ENCODE measurements at places on chromosomes 12 and 14.
A peak's percentile ranks its signal among the peaks of the same experiment; 100 is the strongest.

DNA sequence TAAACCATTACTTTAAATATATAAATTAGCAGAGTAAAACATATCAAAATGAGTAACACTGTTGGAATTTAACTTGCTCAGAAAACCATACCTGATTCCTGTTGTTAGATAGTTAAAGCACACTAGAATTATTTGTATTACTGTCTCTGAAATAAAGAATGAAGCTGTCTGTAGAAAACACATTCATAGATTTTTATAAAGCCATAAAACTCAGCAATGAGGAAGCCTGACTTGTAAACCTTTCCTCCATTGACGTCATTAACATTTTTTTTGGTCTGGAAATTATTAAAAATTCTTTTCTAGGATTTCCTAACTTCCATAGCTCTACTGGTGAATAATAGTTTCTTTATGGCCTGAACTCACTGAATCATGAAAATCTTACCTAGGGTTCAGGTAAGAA lies 147.6 kb downstream of the BRMS1L start:
- no peak for DNase-seq

- DNase-seq: no peak
These were observed 36.1 kb downstream of the PACS2 start for GRCh38 chr14:105350450-105351244.

GRCh38 chr14:22689199-22689598 lies 45.0 kb upstream of the OR6J1 start:
- no peak for DNase-seq

GRCh38 chr12:109153821-109154441 lies 37.5 kb downstream of the ACACB start:
- DNase-seq: no peak

GRCh38 chr12:116502989-116503496 lies 56.1 kb upstream of the MAP1LC3B2 start:
- no peak for DNase-seq

GRCh38 chr14:68210729-68211299 lies 391.2 kb downstream of the RAD51B start:
- no peak for DNase-seq

DNA sequence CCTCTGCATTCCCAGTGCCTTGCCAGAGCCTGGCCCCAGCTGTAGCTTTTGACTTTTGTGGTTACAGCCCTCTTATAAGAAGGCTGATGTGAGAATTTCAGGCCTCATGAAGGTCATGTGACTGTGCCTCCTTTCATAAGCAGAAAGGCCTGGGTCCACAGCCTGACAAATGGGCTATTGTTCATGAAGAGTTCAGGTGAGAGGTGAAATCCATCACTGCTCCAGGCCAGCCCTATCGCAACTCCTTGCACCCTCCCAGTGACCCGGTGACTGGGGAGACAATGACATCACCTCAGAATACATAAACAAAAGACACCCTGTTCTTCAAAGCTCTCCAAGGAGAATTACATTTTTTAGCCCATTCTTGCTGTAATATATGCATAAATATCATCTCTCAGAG lies 321.5 kb downstream of the PCNX1 start:
- DNase-seq: no peak

DNA sequence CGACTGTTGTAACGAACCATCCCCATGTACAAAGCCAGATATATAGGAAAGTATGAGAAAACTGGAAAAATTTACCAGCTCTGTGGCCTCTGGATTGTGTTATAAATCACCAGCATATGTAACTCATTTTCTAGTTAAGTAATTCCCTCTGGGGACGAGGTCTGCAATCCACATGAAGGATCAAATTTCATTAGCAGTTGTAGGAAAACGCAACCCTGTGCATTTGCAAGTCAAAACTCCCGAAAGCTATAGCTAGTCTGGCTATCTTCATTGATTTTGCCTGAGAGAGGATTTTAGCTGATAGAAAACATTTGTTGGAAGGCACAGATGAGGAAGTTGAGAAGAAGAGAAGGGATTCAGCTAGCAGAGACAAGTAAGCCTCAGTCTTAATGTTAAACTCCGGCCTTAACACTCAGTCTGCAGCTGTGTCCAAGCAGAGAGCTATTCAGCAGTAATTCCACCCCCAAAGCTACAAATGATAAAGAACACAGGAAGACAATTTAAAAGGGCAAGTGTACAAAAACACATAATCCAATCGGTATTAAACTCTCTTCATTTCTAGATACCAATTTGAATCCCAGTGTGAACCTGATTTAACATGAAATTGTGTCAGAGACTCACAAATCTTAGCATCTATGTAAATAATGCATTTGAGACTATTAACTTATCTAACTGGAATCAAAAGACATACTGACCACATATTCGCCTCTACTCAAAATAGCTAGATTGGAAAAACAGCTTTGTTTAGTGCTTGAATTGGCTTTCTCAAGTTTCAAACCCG lies 54.2 kb upstream of the CERS5 start:
- no peak for DNase-seq

GRCh38 chr12:12474931-12475795 lies 87.5 kb downstream of the DUSP16 start:
- DNase-seq: peak; percentile 10

DNA sequence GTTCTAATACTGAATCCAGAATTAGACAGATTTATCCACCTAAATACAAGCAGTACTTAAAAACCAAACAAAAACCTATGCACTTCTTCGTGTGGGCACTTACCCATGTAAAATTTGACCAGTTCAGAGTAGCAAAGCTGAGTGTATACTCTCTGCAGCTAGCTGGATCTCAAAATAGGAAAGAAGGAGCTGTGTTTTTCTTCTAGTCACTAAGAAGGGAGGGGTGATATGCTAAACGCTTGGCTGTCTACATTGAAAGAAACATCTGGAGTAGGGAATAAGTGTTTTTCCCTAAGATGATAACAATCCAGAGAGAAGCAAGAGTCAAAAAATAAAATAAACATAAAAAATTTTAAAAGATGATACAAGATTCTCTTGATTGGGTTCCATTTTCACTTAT lies 20.0 kb downstream of the RBMS2 start:
- DNase-seq: no peak

- DNase-seq: no peak
These were observed 37.9 kb downstream of the SH2B3 start for GRCh38 chr12:111443586-111443985.

GRCh38 chr12:109732321-109733305 lies 19.0 kb downstream of the FAM222A start:
- DNase-seq: no peak

DNA sequence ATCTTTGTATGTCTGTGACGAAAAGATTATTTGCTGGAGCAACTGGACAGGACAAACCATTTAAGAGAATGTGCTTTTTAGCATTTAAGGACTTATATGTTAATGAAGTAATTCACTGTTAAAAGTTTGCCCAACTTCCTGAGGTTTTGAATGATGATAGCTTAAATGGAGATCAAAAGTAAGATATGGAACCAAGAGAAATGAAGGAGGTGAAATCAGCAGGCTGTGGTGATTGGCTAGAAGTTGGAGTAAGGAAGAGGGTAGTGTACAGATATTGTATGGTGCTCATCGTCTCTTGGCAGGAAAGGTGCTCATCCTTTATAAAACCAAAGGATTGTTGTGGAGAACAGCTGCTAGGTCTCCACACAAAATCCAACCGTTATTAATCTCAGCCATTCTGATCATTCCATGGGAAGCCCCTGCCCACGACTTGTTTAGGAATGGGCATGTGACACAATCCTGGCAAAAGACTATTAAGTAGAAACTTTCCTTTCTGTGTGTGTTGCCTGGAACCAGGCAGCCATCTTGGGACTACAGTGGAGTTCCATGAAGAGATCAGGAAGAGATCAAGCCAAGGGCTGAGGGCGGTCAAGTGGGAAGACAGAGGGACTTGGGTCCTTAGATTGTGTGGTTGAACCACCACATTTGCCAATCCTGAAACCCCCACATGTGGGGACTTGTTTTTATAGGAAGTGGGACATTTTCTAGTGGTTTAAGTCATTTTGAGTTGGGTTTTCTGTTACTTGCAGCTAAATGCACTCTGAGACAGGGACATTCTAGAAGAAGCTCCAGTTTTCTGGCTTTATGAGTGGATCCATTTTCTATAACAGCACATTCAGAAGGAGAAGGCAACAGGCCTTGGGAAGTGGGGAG lies 56.8 kb upstream of the CHST11 start:
- DNase-seq: no peak

- DNase-seq: no peak
These were observed 48.8 kb upstream of the SLCO1C1 start for GRCh38 chr12:20646239-20646827.

DNA sequence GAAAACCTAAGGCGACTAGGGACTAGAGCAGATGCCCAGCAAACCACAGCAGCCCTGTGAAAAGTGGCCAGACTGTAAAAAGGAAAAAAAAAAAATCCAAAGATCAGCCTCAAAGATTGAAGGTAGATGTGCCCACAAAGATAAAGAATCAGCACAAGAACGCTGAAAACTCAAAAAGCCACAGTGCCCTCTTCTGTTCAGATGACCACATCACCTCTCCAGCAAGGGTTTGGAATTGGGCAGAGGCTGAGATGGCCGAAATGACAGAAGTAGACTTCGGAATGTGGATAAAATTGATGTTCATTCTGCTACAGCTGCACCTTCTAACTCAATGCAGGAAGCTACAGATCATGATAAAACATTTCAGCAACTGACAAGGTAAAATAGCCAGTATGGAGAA lies 154.4 kb downstream of the GPHN start:
- no peak for DNase-seq

DNA sequence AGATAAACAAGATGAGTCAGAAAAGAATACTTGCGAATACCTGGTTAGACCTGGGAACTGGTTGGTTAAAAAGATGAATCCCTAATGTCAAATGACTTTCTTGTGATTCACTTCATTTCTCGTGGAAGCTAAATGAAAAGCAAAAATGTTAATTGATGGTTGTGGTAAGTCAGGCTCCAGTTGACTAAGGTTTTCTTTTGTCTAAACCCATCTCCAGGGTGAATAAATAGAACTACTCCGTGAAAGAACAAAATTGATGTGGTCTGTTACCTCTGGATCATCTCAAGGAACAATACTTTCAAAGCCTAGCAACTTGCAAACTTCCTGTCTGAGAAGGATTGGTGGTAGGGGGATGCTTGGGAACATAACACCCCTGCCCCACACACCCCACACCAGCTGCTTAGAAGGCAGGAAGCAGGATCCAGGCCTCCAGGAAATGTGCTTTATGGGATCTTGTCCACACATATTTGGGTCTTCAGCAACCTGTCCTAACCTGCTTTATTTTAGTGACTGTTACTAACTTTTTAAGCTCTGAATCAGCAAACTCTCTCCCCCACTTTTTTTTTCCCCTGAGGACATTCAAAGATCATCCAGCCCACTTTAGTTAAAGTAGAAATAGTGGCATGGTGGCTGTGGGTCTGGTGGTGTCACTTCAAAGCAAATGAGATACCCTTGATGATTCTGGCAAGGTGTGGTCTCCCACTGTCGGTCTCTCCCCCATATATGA lies 60.4 kb upstream of the PTHLH start:
- DNase-seq: no peak

- DNase-seq: no peak
These were observed 10.0 kb downstream of the KNTC1 start for GRCh38 chr12:122537021-122537420.

GRCh38 chr14:105064721-105065143 lies 498 bp downstream of the GPR132 start:
- DNase-seq: no peak

DNA sequence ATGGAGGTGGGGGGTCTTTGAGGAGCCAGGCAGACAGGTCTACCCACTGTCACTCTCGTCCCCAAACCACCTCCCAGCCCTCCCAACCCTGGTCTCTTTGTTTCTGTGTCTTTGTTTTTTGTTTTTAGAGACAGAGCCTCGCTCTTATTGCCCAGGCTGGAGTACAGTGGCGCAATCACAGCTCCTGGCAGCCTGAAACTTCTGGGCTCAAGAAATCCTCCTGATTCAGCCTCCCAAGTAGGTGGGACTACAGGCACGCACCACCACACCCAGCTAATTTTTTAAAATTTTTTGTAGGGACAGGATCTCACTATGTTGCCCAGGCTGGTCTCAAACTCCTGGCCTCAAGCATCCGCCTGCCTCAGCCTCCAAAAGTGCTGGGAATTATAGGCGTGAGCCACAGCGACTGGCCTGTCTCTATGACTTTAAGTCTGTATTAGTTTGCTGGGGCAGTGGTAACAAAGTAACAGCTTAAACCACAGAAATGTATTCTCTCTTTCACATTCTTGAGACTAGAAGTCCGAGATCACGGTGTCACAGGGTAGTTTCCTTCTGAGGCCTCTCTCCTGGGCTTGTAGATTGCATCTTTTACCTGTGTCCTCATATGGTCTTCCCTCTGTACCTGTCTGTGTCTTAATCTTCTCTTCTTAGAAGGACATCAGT lies 26.1 kb downstream of the DTX1 start:
- DNase-seq: no peak

GRCh38 chr12:32108787-32109186 lies 2.1 kb downstream of the BICD1 start:
- DNase-seq: no peak

- no peak for DNase-seq
These were observed 13.7 kb upstream of the ZNF84 start for GRCh38 chr12:133023566-133023965.

GRCh38 chr14:21771671-21772070 lies 98.1 kb upstream of the OR4E1 start:
- no peak for DNase-seq

GRCh38 chr14:24273422-24273998 lies 2.1 kb upstream of the RABGGTA start:
- DNase-seq: no peak

GRCh38 chr12:3319723-3320492 lies 171.1 kb upstream of the PRMT8 start:
- DNase-seq: no peak

GRCh38 chr12:25327321-25327720 lies 76.6 kb upstream of the KRAS start:
- DNase-seq: no peak

DNA sequence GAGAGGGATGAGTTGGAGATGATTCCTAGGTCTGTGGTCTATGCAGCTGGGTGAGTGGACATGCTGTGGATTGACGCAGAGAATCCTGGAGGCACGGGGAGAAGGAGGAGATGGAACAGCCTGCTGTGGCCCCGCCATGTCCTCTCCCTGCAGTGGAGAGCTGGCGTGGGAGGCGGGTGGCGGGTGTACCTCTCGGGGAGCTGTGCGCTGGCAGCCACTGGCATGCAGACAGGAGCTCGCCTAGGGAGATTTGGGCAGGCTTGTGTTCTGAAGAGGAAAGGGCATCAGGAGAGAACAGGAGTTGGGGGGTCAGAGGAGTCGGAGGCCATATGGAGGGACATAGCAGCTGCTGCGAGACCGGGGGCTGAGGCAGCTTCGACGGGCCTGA lies 56.1 kb downstream of the TECPR2 start:
- DNase-seq: no peak
